ENCODE measurements at places on chromosomes 2 and 18.

DNA sequence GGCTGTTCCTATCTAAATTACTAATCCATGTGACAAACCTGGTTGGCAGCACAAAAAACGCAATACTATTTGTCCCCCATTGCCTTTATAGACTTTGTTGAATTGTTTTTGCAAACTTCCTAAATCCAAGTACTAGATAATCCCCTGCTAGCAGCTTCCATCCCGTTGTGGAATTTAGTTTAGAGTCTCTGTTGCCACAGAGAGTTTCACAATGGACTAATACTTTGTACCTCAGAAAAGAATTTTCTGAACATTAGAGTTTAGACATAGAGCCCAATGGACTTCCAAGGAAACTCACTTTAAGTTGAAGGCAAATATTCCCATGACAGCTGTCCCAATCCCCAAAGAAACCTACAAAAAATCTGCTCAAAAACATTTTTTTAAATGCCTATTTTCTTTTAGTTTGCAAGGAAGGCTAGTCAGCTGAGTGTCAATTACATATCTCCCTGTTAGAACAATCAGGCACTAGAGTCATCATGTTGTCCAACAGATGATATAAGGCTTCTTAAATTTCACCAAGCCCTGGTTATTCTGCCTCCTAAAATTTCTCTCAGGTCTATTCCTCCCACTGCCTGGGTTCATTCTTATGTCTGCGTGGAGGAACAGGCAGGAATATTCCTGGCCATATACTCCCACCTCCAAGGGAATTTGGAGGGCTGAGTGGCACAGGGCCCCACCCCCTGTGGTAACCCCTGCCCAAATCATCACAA, 27.2 kb downstream of the RNF152 start:
- DNase-seq: no peak

- no peak for DNase-seq
Measured at GRCh38 chr2:166091439-166091838, 36.4 kb downstream of the SCN1A start.

GRCh38 chr2:227545990-227546389, 52.7 kb upstream of the SCYGR2 start:
- no peak for DNase-seq

GRCh38 chr2:120972286-120972685, 236.6 kb downstream of the GLI2 start:
- no peak for DNase-seq

GRCh38 chr2:80128080-80128479, 176.5 kb downstream of the LRRTM1 start:
- DNase-seq: no peak

DNA sequence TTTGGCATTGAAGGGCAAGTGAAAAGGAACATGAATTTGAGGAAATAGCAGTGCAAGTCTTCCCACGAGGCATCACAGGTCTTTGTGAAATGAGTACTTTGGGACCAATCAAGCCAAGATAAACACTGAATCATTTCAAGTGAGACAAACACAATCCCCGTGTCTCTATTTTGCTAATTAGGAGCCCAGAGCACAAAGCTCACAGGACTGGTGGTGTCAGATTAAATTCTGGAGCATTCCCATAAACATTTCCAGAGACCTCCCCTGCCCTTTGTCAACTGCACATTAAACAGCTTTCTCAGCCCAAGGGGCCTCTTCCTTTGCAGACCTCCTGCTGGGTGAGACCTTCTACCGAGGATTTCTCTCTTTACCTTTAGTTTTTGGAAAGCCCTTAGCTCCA, 50.7 kb downstream of the DAPL1 start:
- no peak for DNase-seq

- no peak for DNase-seq
Measured at GRCh38 chr2:145724311-145724898, 1204.5 kb upstream of the ZEB2 start.

DNA sequence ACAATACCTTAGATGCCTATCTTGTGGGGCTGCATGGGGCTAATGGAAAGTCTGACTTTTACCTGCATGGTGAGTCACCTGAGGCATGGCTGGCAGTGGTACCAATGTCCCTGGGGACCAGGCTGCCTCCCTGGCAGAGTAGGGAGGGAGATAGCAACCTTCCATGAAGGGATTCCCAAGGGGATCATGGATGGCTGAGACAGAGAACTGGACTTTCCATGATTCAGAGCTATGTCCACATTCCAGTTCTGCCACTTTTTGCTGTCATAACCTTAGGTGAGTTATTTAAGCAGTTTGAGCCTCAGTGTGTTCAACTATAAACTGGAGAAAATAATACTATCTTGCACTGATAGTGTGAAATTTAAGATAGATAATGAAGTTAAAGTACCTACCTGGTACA, 178.6 kb downstream of the SETBP1 start:
- no peak for DNase-seq
